Articular chondrocyte of knee joint (primary cell): ENCODE measurements at places on chromosomes 16 and 17. TPM values are rescaled to one million over a fixed set of nuclear protein-coding genes. Genes with fewer than 3 reads are reported as not detected.

Gene MLKL
- total RNA-seq, result 16.5 and 19.8 TPM in 2 replicates

Gene CCDC144A
- 9.9 and 11.9 TPM in 2 replicates for total RNA-seq

Gene TVP23A
- total RNA-seq, result under 0.01 and 0.11 TPM in 2 replicates

Gene ENPP7
- not detected in 2 replicates for total RNA-seq

Gene CIAO2B
- total RNA-seq, result 70.7 and 88.4 TPM in 2 replicates

Gene KRTAP4-1
- total RNA-seq, result not detected in 2 replicates

Gene SEPTIN12
- total RNA-seq, result not detected in 2 replicates

Gene ZNF598
- total RNA-seq, result 13.7 and 15.0 TPM in 2 replicates

Gene TMEM208
- total RNA-seq, result 28.1 and 35.4 TPM in 2 replicates

Gene NLRC3
- total RNA-seq, result 0.11 TPM in 1 of 2 replicates, not detected in the other

Gene OR4D2
- not detected in 2 replicates for total RNA-seq

Gene GPR139
- not detected in 2 replicates for total RNA-seq

Gene MPV17L
- 0.97 and 5.1 TPM in 2 replicates for total RNA-seq

Gene TMEM235
- total RNA-seq, result not detected in 2 replicates

Gene ABCC6
- total RNA-seq, result 1.3 and 1.8 TPM in 2 replicates

Gene RRAD
- 1.3 and 2.3 TPM in 2 replicates for total RNA-seq

Gene NBR1
- 152 and 156 TPM in 2 replicates for total RNA-seq

Gene LDHD
- total RNA-seq, result 2.8 and 3.8 TPM in 2 replicates

Gene ODAD4
- total RNA-seq, result 1.3 and 3.9 TPM in 2 replicates

Gene SDF2
- 30.3 and 44.3 TPM in 2 replicates for total RNA-seq

Gene RAB40B
- 6.8 and 9.2 TPM in 2 replicates for total RNA-seq

Gene HAGH
- total RNA-seq, result 14.3 and 23.7 TPM in 2 replicates

Gene C16orf54
- total RNA-seq, result not detected in 2 replicates

Gene KIF19
- 0.11 TPM in 1 of 2 replicates, not detected in the other for total RNA-seq

Gene HBA1
- total RNA-seq, result not detected in 2 replicates

Gene RND2
- 0.54 and 0.78 TPM in 2 replicates for total RNA-seq

Gene CTRB2
- not detected in 2 replicates for total RNA-seq

Gene ATAD5
- total RNA-seq, result 2.7 and 3.0 TPM in 2 replicates

Gene CARD14
- total RNA-seq, result under 0.01 and 0.13 TPM in 2 replicates

Gene GP1BA
- total RNA-seq, result not detected in 2 replicates

Gene SEZ6L2
- total RNA-seq, result 1.8 and 2.6 TPM in 2 replicates

Gene SLFN5
- 63.5 and 74.9 TPM in 2 replicates for total RNA-seq

Gene ZNF267
- total RNA-seq, result 10.8 and 15.9 TPM in 2 replicates

Gene SKAP1
- total RNA-seq, result not detected in 2 replicates

Gene CNTNAP4
- not detected in 2 replicates for total RNA-seq

Gene DNAI2
- total RNA-seq, result not detected in 2 replicates

Gene TMEM238L
- total RNA-seq, result not detected in 2 replicates

Gene GRB7
- 0.32 and 0.78 TPM in 2 replicates for total RNA-seq

Gene KARS1
- total RNA-seq, result 139 and 154 TPM in 2 replicates

Gene TSNAXIP1
- total RNA-seq, result 1.2 and 2.1 TPM in 2 replicates

Gene DOK4
- 23.0 and 30.5 TPM in 2 replicates for total RNA-seq

Gene C1QL1
- 1.1 and 2.4 TPM in 2 replicates for total RNA-seq

Gene PRSS22
- not detected in 2 replicates for total RNA-seq

Gene GID4
- total RNA-seq, result 14.2 and 18.0 TPM in 2 replicates

Gene LHX1
- not detected in 2 replicates for total RNA-seq

Gene CETP
- total RNA-seq, result not detected in 2 replicates

Gene CDH11
- total RNA-seq, result 278 and 468 TPM in 2 replicates

Gene SLC35G6
- not detected in 2 replicates for total RNA-seq
